ENCODE measurements at places on chromosomes 11 and 22.

DNA sequence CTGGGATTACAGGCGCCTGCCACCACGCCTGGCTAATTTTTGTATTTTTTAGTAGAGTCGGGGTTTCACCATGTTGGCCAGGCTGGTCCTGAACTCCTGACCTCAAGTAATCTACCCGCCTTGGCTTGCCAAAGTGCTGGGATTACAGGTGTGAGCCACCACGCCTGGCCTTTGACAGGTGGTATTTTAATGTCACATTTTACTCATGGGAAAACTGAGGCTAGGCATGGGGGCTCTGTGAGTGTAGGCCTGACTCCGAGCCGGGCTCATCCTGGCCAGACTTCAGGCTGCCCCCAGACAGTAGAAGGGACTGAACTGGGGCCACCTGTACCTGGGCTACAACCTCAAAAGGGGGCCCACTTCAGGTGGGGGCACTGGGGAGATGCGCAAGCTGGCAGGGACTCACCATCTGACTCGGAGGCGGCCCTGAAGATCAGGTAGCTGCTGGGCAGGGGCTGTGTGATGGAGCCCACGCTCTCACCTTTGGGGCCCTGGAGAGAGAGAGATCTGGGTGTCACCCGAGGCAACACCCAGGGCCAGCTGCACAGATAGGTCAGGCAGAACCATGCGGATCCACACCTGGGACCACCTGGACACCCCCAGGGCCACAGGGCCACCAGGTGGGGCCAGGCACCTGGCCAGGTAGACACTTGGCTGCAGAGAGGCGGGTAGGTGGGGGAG, 45.8 kb downstream of the OSBPL5 start:
- no peak for DNase-seq

DNA sequence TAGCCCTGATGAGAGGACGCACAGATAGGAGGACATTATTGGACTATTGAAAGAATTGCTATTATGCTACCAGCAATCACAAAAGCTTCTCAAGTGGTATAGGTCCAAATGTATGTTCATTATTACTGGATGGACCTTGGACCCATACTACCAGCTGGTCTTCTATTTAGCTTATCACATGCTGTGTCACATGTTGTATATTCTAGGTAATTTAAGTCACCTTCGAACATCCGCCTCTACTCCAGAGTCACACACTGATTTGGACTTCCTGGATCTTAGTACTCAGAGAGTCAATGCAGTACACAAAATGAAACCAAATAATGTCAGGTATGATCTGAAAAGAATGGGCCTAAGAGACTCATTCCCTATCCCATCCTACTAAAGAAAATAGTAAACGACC, 534.0 kb upstream of the API5 start:
- no peak for DNase-seq

GRCh38 chr11:94658888-94659287, 91.7 kb downstream of the PIWIL4 start:
- no peak for DNase-seq

GRCh38 chr11:39810358-39810757, 1649.1 kb downstream of the LRRC4C start:
- no peak for DNase-seq

DNA sequence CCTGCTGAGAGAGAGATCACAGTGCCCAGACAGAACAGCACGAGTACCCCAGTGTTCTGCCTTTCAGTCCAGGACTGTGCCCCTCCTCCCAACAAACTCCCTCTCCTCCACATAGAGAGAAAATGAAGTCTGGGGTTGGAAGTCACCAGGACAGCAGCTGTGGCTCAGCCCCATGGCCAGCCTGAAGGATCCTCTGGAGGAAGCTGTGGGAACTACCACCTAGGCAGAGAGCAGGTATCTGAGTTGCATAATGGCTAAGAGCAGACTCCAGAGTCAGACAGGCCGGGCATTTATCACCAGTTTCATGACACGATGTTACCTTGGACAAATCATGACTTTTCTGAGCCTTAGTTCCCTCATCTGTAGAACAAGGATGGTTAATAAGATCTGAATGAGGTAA, 61.2 kb upstream of the RRAS2 start:
- no peak for DNase-seq

DNA sequence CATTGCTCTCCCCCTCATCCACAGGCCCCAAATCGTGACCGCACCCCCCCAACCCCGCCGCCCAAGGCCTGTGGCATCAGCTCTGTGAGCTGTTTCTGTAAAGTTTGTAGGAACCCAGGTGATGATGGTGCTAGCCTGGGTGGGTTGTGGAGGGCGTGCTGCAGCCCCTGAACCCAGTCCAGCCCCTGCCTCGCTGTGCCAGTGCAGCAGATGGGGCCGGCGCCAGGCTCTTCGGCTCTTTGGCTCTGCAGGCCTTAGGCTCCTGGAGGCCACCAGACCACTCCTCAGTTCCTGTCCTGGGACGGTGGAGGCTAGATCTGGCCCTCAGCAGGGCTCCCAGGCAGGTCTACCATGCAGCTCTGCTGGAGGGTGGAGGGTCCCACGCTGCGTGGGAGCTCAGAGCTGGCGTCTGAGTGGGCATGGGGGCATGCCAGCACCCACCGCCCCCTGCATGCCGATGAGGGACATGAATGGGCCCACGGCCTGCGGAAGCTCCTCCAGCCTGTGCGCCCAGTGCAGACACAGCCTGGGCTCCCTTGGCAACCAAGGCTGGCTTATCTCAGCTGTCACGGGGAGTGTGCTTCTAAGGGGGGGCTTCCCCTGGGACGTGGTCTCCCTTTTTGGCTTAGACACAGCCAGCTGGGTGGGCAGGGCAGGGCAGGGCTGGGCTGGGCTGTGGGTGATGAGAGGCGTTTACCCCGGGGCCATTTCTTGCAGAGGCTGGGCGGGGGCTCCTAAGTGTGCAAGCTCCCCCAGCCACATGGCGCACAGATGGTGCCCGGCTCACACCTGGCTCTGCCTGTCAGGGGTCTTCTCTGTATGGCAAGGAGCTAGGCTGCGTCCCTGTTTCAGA, 1187.6 kb downstream of the BRD1 start:
- DNase-seq = no peak

DNA sequence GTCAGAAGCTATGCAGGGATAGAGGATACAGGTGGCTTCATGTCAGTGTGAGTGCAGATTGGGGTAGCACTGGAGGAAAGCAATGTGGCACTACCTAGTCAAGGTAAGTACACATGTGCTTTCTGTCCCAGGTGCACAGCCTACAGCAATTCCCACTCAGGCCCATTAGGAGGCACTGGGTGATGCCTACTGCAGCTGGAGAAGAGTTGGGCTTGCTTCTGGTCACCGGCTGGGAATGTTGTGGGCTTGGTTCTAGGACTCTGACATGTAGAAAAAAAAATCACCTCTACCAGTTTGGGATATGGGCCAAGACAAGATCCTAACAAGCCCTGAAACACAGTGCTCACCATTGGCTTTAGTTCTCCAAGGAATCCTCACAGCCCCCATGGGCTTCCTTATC, 69.7 kb downstream of the TENM4 start:
- DNase-seq = no peak

DNA sequence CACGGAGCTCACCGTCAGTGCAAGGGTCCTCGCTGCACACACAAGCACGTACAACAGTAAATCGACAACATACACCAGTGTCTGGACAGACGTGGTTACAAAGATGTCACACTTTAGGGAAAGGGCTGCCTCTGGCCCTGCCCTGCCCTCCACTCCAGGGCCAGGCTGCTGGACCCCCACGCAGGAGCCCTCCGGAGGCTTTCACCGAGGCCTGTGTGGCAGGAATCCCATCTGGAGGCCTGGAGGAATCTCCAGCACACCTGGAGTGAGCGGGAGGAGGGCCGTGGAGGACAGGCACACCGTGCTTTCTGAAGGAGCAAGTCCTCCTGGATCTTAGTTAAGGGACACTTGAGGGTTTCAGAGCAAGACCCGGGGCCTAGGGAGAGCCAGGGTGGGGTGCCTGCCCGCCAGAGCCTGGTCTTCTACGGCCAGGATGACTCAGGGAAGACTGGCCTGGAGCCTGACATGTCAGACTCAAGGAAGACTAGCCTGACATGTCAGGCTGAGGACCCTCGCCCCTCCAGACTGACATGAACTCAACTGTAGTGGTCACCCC, 2.1 kb upstream of the PIM3 start:
- DNase-seq = no peak

- DNase-seq = no peak
Observed at GRCh38 chr22:45531441-45532234, 29.0 kb downstream of the FBLN1 start.

DNA sequence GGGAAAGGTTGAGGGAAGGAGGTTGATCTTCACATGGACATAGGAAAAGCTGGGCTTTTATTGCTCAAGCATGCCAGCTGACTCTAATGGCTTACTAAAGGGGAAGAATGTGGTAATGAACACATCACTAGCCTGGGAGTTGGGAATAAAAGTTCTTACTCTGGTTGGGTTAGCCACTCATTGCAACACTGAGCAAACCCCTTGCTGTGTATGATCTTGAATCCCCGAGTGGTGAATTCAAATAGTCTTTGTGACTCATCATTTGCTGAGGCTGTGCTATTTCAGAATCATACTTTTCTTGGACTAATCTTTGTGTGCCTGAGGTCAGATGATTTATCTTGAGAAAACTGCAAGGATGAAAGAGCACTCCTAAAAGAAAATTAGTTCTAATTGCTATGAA, 304.1 kb upstream of the ANO5 start:
- DNase-seq = no peak

- DNase-seq = no peak
Observed at GRCh38 chr11:100980156-100980555, 149.5 kb downstream of the PGR start.

- no peak for DNase-seq
Observed at GRCh38 chr11:83760932-83761331, 474.8 kb upstream of the CCDC90B start.

- DNase-seq = no peak
Observed at GRCh38 chr11:75472081-75472732, 39.2 kb upstream of the KLHL35 start.

DNA sequence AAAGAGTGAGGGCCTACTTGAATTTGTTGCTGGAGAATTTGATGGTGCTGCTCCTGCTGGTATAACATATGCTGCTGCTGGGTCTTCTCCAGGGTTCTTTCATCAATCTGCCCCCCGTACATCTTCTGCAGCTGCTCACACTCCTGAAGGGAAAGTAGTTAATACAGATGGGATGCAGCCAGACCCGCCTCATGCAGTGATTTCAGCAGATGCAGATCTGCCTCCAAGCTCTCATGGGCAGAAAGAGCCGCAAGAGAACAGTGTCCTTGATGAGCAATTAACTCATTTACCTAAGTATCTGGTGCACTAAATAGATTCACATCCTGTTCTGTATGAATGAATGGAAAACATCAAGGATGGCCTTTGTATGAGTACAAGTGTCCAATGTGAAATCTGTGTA, 24.8 kb upstream of the APOA1 start:
- no peak for DNase-seq

DNA sequence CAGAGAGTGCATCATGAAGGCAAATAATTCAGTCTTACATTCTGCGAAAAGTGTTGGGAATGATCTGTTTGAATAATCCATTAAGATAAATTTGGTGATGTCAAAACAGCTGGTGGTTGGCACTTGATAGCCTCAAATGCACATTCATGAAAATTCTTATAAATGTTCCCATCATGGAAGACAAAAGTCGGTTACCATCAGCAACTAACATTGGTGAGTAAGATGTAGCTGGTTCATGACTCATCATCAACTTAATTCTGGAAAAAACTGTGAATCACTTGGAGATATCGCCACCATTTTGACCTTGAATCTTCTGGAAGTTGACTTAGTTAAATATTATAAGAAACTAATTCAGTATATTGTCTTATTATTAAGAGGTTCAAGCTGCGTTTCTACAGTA, 11.2 kb downstream of the CRYBB1 start:
- DNase-seq = no peak

- no peak for DNase-seq
Observed at GRCh38 chr11:78039391-78039918, 16.4 kb upstream of the KCTD14 start.

- DNase-seq = no peak
Observed at GRCh38 chr11:26043665-26044064, 288.3 kb upstream of the ANO3 start.

- no peak for DNase-seq
Observed at GRCh38 chr11:119378851-119379465, 2.5 kb downstream of the USP2 start.

DNA sequence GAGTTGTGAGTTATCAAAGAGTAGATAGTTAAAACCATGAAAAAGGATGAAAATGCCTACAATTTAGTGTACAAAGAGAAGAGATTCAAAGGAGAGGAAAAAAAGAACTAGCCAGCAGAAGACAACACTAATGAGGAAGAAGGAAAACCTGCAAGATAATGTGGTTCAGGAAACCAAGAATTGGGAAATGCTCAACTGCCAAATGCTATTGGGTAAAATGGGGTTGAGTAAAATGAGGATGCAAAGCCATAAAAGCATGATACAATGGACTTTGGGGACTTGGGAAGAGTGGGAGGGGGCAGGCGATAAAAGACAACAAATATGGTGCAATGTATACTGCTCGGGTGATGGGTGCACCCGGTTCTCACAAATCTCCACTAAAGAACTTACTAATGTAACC, 7.6 kb upstream of the OR52K2 start:
- DNase-seq = no peak

DNA sequence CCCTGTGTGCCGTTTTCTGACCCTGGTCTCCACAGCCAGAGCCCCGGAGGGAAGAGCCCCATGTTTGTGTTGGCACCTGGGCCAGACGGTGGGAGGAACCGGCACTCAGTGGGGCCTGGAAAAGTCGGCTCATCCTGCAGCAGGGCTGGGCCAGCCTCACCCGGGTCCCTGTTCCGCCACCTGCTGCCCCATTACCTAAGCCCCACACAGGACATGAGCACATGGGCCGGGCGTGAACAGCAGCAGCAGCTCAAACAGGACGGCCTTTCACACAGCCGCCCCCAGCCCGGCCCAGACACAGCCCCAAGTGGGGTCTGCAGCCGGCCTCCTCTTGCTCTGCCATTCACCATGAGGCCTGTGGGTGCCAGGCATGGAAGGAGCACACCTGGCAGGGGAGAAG, 302.4 kb downstream of the MN1 start:
- DNase-seq = no peak
